ENCODE measurements at places on chromosomes 5 and 9. TPM values are rescaled to one million over a fixed set of nuclear protein-coding genes. Genes with fewer than 3 reads are reported as not detected.
A peak's percentile ranks its signal among the peaks of the same experiment; 100 is the strongest.

The FBN2 gene
- total RNA-seq: 16.3 TPM

The PKD2L2 gene
- total RNA-seq: not detected

The C5orf63 gene
- total RNA-seq: 9.1 TPM

The ZNF883 gene
- 16.5 TPM for total RNA-seq

The ADCY2 gene
- total RNA-seq: 8.7 TPM

The OBP2B gene
- total RNA-seq: not detected

The TYRP1 gene
- not detected for total RNA-seq

The LCN15 gene
- not detected for total RNA-seq

The HACD4 gene
- 0.72 TPM for total RNA-seq

GRCh38 chr9:120524863-120525262 is 55.1 kb downstream of the CDK5RAP2 start:
- no peak overlapping the region for H3K27ac ChIP-seq
- peaks cover 52% of the 10 kb centered on the region for H3K36me3 ChIP-seq
- DNase-seq: no peak
- no peak overlapping the region for H3K4me3 ChIP-seq
- H3K27me3 ChIP-seq: no peaks in the 10 kb centered on the region
- H3K4me1 ChIP-seq: no peaks in the 10 kb centered on the region

DNA sequence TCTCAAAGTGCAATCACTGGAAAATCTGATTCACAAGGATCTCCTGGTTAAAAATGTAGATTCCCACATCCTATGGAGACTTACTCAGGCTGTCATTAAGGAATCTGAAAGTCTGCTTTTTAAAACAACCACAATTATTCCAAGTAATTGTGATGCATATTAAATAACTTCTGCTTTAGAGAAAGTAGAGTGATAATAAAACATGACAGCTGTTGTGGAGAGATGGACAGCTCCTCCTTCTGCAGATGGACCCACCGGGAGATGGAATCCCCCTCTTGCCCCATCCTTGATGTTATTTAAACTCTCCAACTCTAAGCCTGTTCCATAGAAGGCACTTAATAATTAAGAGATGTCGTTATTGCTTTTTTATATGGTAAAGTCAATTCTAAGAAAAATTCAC is 802.2 kb downstream of the CDH12 start:
- no peaks in the 10 kb centered on the region for H3K4me1 ChIP-seq
- H3K36me3 ChIP-seq: no peaks in the 10 kb centered on the region
- H3K4me3 ChIP-seq: no peak overlapping the region
- H3K27me3 ChIP-seq: no peaks in the 10 kb centered on the region
- H3K27ac ChIP-seq: no peak overlapping the region
- DNase-seq: no peak

DNA sequence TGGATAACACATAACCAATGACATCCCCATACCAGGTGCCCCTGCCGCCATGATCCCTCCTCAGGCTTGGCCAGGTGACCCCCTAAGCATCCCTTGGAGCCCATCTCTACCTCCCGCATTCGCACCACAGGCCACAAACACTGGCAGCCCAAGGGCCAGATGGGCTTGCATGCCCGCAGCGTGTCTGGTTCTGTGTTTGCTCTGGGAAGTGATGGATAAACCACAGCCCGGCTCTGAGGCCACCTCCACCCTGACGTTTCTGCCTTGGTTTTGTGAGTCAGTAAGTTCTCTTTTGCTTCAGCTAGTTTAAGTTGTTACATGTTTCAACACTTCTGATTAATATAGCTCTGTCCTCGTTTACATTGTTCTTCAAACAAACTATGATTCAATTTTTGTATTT is 172.4 kb upstream of the PHYKPL start:
- H3K4me3 ChIP-seq: no peak overlapping the region
- H3K4me1 ChIP-seq: peaks cover 3% of the 10 kb centered on the region
- H3K36me3 ChIP-seq: no peaks in the 10 kb centered on the region
- no peak overlapping the region for H3K27ac ChIP-seq
- DNase-seq: no peak

DNA sequence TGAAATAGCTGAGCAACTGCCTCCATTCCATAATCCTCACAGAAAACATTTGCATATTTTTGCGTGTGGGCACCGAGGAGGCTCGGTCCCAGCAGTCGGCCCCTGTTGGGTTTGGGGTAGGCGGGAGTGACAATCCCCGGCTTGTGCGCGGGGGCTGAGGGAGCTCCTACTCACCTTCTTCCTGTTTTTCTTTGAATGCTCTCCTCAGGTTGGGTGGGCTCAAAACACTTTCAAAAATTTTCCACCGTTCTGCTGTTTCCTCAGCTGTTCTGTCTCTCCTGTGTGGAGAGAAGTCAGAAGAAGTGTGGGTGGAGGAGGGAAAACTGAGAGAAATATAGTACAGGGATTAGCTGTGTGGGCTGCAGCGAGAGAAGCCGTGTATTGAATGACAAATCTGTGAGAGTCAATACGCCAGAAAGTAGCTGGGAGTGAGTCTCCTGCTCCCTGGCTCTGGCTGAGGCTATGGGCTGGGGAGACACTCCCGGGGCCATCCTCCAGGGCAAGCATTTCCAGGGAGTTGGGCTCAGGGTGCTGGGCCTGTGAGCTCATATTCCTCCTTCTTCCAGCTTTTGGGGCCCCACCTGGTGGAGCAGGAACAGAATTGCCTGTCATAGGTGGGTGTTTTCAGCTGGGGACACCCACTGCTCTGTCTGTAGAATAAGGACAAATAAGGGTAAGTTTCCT is 84.7 kb downstream of the CMYA5 start:
- peak; percentile 11 for DNase-seq
- H3K4me1 ChIP-seq: no peaks in the 10 kb centered on the region
- H3K27me3 ChIP-seq: no peaks in the 10 kb centered on the region
- H3K36me3 ChIP-seq: no peaks in the 10 kb centered on the region
- no peak overlapping the region for H3K27ac ChIP-seq

DNA sequence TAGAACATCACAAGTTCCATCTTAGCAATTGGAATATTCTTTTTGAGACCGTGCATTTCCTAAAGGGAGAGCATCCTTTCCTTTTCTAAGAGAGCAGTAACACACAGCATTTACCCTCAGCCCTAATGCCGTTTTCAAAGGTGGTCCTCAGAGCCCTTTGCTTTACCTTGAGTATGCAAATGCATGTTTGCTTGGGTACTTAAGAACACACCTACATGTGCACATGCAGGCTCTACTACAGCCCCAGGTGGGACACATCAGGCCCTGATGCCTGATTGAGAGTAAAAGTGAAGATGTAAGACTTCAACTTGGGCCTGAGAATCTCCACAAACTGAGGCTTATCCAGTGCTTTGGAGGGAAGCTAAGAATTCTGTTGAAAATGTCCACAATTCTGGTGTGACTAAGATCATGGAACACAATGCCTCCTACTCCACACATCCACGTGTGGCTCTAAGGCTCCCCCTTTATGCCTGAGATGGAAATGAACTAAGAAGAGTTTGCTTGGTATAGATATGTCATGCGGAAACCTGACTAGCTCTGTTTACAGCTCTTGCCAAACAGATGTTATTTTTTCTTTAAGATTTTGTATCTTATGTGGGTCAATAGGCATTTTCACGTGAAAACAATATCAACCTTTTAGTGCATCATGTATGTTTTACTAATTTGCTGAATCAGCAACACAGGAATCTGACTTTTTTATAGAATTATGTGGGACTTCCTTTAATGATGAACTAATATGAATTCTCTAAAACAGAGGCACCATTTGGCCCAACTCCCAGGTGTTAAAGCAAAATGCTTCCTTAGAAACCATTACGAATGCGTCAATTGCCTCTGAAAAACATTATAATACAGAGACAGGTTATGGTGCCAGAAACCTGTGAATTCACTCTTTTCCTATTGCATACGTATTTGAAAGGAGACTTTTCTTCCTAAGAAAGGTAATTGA is 48.9 kb upstream of the SLC2A8 start:
- no peak overlapping the region for H3K4me3 ChIP-seq
- H3K36me3 ChIP-seq: no peaks in the 10 kb centered on the region
- no peaks in the 10 kb centered on the region for H3K27me3 ChIP-seq
- no peak overlapping the region for H3K27ac ChIP-seq
- DNase-seq: no peak

GRCh38 chr5:107578051-107578635 is 92.6 kb downstream of the EFNA5 start:
- DNase-seq: no peak
- H3K36me3 ChIP-seq: no peaks in the 10 kb centered on the region
- H3K4me3 ChIP-seq: no peak overlapping the region
- H3K27me3 ChIP-seq: peaks cover 16% of the 10 kb centered on the region
- no peak overlapping the region for H3K27ac ChIP-seq

DNA sequence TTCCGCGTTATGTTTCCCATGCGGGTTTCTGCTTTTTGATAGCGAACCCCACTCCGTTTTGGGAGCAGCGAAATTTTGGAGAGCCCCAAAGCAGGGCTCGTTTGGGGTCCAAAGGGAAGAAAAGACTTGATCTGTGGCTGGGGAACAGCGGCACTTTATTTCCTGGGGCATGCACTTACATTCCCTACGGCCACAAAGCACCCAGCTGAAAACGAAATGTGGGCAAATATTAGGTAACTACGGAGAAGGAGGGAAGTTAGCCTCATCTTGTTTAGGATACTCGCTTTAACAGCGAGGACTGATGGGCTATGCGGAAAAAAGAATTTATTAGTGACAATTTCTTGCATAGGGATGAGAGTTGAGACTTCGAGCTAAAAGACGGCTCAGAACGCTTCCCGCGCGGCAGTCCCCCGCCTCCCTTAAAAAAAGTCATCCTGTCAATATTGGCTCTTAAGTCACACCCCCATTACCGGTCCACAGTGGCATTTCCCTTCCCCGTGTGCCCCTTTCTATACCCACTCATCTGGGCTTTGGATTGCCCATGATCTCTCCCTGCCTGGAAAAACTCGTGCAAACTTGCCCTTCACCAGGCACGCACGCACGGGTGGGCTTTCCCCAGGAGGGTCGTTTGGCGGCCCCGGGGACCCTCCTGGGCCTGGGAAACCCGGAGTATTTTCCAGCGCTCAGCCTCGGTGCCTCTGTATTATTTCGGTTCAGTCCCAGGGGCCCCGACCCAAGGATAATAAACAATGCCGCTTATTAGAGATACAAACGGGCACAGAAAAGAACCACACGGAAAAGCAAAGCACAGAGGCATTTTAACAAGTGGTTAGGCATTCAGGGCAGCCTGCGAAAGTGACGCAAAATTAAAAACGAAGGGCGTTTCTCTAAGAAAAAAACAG is 35.8 kb upstream of the NFIB start:
- peaks cover 24% of the 10 kb centered on the region for H3K27me3 ChIP-seq
- no peak overlapping the region for H3K27ac ChIP-seq
- DNase-seq: no peak
- no peaks in the 10 kb centered on the region for H3K36me3 ChIP-seq
- no peak overlapping the region for H3K4me3 ChIP-seq

- no peak for DNase-seq
- H3K4me1 ChIP-seq: peaks cover 16% of the 10 kb centered on the region
- H3K27ac ChIP-seq: peak overlapping the region; percentile 89
Observed at GRCh38 chr9:132410642-132411041, 631 bp downstream of the CFAP77 start.

DNA sequence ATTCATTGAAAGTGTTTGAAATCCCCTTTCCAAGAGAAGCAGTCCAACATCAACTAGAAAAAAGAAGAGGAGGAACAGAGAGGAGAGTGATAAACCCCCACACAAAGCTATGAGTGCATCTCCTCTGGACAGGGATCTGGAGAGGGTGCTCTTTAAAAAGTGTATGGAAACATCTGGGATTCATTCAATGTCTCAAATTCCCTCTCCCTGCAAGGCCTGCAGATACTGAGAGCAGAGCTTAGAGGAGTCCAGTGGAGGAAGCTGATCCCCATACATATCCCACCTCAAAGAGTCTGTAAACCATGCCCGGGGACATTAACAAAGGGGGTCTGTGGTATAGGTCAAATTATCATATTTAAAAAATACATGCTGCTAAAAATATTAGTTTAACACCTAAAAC is 2.2 kb downstream of the SPOCK1 start:
- H3K27me3 ChIP-seq: peaks cover 34% of the 10 kb centered on the region
- no peak overlapping the region for H3K27ac ChIP-seq
- H3K36me3 ChIP-seq: no peaks in the 10 kb centered on the region
- DNase-seq: no peak

- no peaks in the 10 kb centered on the region for H3K27me3 ChIP-seq
- no peak overlapping the region for H3K27ac ChIP-seq
- H3K4me3 ChIP-seq: no peak overlapping the region
- peaks cover 20% of the 10 kb centered on the region for H3K36me3 ChIP-seq
- no peak for DNase-seq
- H3K4me1 ChIP-seq: peaks cover 20% of the 10 kb centered on the region
Observed at GRCh38 chr5:31232273-31232888, 38.9 kb downstream of the CDH6 start.

- peaks cover 9% of the 10 kb centered on the region for H3K27me3 ChIP-seq
- H3K27ac ChIP-seq: no peak overlapping the region
- H3K4me3 ChIP-seq: no peak overlapping the region
- no peak for DNase-seq
Observed at GRCh38 chr9:72589667-72590521, 68.5 kb downstream of the TMC1 start.

- H3K36me3 ChIP-seq: no peaks in the 10 kb centered on the region
- H3K27me3 ChIP-seq: peaks cover 38% of the 10 kb centered on the region
- no peak overlapping the region for H3K4me3 ChIP-seq
- no peak overlapping the region for H3K27ac ChIP-seq
- peaks cover 6% of the 10 kb centered on the region for H3K4me1 ChIP-seq
Observed at GRCh38 chr5:174708476-174709207, 15.7 kb upstream of the MSX2 start.

GRCh38 chr5:43635374-43635773 is 32.4 kb downstream of the NNT start:
- no peak overlapping the region for H3K27ac ChIP-seq
- H3K27me3 ChIP-seq: no peaks in the 10 kb centered on the region
- H3K4me1 ChIP-seq: peaks cover 15% of the 10 kb centered on the region
- peaks cover 5% of the 10 kb centered on the region for H3K36me3 ChIP-seq
- H3K4me3 ChIP-seq: no peak overlapping the region
- no peak for DNase-seq

DNA sequence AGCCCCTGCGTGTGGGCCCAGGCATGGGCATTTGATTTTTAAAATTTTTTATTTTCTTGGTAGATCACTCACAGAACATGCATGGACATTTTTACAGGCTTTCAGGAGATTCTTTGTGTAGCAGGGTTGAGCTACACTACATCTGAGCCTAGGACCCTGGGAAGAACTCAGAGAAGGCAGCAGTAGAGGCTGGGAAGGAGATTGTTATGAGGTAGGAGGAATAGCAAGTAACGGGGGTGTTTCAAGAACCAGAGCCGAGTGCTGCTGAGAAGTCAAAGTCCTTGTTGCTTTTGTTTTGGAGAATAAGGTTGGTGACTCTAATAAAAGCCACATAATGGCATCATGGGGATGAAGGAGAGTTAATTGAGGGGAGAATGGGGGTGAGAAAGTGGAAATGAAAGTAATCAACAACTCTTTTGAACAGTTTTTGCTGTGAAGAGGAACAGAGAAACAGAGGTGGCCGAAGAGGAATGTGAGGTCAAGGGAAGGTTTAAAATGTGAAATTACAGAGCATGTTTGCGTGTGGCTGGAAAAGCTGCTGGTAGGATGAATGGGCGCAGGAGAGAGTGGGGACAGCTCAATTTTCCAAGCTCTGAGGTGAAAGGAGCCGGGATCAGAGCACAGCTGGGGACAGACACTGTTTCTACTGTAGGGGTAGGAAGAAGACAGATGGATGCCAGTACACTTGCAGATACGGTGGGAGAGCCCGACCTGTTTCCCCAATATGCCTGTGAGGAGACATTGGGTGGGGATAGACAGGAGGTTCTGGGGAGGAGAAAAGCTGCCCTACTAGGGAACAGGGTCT is 4.7 kb upstream of the PDLIM7 start:
- H3K36me3 ChIP-seq: peaks cover 1% of the 10 kb centered on the region
- no peak overlapping the region for H3K4me3 ChIP-seq
- H3K27ac ChIP-seq: no peak overlapping the region
- DNase-seq: no peak

All from progenitor cell of endocrine pancreas (in vitro differentiated cells).